ENCODE measurements at places on chromosomes 6 and 20. TPM values are rescaled to one million over a fixed set of nuclear protein-coding genes. Genes with fewer than 3 reads are reported as not detected.

Gene TGM3
- total RNA-seq: 14.5 TPM

Gene CPNE5
- total RNA-seq: 8.7 TPM

Gene CLIC5
- 18.1 TPM for total RNA-seq

Gene RBPJL
- not detected for total RNA-seq

Gene CGA
- 1.9 TPM for total RNA-seq

Gene AIF1
- 10.9 TPM for total RNA-seq

Gene TPX2
- total RNA-seq: 19.6 TPM

Gene BNIP5
- total RNA-seq: not detected

Gene ADGRF5
- 39.9 TPM for total RNA-seq

Gene NKAIN2
- total RNA-seq: 1.7 TPM

Gene SMLR1
- not detected for total RNA-seq

Gene ENPP5
- 9.6 TPM for total RNA-seq

Gene CRYBG1
- total RNA-seq: 18.7 TPM

Gene SLC17A2
- total RNA-seq: not detected

Gene MUC21
- 6.9 TPM for total RNA-seq

Gene SYCP2
- 6.6 TPM for total RNA-seq

Gene GJA1
- 102 TPM for total RNA-seq

All from tongue (tissue), 3 donors.